NCI-H1694 (cell line): ENCODE measurements at places on chromosomes 2 and 18.

DNA sequence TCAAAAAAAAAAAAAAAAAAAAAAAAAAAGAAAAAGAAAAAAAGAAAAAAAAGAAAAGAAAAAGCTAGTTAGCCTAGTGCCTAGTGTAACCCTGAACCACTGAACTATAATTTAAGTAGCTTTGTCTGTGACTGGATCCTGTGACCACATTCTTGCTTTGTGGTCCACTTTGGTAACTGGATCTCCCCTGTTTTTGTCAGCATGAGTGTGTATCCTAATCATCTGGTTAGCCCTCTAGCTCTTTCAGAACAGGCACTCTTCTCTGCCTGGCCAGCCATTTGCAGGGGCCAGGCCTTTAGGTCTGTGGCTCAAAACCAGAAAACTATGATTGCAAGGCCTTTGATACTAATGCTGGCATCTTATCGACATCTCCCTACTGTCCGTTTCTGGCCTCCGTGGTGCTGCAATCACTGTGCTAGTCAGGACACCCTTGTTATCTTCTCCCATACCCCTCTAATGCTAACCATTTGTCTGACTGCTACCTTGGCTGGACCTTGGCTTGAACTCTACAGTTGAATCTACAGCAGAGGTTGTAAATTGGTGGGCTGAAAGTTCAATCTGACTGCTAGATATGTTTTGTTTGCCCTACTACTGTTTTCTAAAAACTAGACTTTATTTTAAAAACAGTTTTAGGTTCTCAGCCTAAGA lies 40.5 kb downstream of the RBKS start:
- DNase-seq: no peak

- DNase-seq: peak; percentile 57
Observed at GRCh38 chr2:223692191-223692947, 90.2 kb upstream of the SCG2 start.

DNA sequence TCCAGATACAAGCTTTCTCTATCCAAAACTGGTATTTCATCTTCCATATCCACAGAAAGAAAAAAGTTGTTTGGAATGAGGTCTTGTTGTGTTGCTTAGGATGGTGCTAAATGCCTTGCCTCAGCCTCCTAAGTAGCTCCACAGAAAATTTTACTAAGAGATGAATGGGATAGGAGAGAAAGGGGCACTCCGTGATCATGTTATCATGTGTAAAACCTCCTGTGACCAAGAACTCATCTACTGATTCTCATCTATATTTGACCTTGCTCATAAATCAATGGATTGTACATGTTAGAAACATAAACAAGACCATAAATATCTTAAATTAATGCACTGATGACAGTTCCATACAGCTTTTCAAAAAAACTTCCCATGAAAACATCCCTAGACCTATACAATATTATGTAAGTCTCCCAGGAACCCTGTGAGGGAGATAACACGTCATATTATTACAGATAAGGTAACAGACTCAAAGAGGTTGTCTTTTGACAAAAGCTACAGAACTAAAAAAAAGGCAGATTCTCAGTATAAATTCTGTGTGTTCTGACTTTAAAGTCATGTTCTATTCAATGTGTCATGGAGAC lies 29.3 kb upstream of the KYNU start:
- no peak for DNase-seq

- DNase-seq: no peak
Observed at GRCh38 chr2:67900826-67901225, 162.0 kb downstream of the C1D start.

DNA sequence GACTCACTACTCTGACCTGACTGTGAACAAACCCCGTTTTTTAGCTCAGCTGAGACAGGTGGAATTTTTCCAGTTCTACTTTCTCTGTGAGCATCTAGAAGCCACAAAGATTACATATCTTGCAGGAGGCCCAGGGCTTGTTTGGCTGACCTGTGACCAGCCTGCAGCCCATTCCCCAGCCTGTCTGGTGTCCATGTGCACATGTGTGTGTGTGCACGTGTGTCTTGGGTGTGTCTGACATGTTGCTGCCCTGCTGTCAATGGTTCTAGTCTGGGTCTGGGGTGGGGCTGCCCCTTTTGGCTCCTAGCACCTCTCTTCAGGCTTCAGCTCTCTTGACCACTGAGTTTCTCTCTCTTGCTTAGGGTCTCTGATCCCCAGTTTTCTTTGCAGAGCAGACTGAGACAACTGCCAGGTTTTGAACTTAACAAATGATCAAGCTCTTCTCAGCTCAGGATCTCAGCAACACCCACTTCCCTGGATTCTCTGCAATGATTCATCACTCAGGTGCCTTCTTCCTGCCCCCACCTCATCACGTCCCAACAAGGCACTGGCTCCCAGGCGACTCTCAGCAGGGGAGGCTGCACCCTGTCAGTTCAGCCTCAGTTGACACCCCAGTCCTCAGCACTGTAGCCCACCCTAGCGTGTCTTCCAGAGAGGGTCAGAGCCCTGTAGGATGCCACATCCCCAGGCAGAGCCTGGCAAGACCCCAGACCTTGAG lies 130.3 kb downstream of the CELF4 start:
- DNase-seq: no peak

DNA sequence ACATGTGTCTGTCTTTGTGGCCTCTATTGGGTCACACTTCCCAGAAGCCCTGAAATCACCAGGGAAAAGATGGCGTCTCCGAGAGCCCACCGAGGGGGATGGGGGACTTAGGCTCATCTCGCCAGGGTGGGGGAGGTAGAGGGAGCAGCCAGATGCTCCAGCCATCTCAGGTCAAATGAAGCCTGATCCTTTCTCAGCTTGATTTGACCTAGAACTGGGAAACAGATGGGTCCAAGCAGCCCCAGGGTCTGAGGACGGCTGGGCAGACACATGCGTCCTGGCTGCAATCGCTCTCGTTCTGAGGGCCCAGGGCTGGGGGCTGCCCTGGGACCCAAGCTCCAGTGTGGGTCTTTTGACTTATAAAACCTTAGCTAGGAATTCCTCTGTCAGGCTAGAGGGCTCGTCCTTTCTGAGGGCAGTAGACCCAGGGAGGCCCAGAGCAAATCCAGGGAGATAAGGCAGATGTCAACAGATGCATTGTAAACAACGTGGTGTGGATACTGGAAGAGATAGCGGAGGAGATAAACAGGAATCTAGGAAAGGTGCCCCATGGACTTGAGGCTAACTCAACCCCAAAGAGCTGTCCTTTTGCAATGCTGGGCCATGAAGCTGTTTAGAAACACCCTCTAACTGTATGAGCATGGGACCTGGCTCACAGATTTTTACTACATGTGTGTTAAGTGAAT lies 127.7 kb downstream of the MYCN start:
- no peak for DNase-seq

DNA sequence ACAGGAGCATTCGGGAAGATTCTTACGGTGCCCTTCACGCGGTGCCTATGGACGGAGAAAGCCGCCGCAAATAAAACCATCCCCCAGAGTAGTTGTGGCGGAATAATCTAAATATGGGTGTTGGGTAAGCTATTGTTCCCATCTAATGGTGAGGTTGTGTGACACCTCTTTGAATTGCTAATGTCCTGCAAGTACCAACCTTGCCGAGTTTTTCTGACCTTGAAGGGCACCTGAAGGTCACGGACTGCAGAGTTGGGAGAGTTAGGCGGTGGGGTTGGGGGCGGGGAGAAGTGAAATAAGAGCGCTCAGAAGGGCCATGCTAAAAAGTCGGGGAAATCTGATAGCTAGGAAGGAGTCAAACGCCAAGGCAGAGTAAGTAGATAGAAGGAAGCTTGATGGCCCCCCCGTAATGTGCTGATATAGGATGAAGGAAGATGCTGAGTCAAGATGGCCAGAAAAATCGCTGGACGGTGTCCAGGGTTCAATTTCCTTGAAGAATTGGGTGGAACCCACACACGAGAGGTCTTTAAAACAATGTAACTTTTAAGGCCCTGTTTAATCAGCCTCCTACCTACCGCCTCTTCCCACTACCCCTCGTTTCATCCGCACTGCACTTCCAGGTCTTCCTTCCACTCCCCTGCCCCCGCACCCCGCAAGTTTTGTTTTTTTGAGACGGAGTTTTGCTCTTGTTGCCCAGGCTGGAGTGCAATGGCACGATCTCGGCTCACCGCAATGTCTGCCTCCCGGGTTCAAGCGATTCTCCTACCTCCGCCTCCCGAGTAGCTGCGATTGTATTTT lies 600 bp downstream of the KATNAL2 start:
- no peak for DNase-seq

- DNase-seq: no peak
Observed at GRCh38 chr2:23293063-23293462, 91.9 kb upstream of the KLHL29 start.

- no peak for DNase-seq
Observed at GRCh38 chr2:118031566-118031965, 17.7 kb upstream of the CCDC93 start.

- no peak for DNase-seq
Observed at GRCh38 chr2:66547118-66547517, 112.2 kb downstream of the MEIS1 start.

GRCh38 chr2:151905963-151906632 lies 77.9 kb upstream of the ARL5A start:
- DNase-seq: no peak

GRCh38 chr18:79546781-79547272 lies 132.8 kb upstream of the CTDP1 start:
- DNase-seq: no peak

GRCh38 chr2:129008055-129008880 lies 689.6 kb upstream of the HS6ST1 start:
- DNase-seq: no peak

GRCh38 chr2:144526831-144527230 lies 6.9 kb upstream of the ZEB2 start:
- DNase-seq: no peak
